Natural killer cell (primary cell): ENCODE measurements at places on chromosomes 2 and 18. TPM values are rescaled to one million over a fixed set of nuclear protein-coding genes. Genes with fewer than 3 reads are reported as not detected.

Gene DQX1
- total RNA-seq, result 0.43 TPM

Gene LRATD1
- not detected for total RNA-seq

Gene REEP1
- total RNA-seq, result 0.10 TPM

Gene CYP26B1
- not detected for total RNA-seq

Gene CELF4
- not detected for total RNA-seq
